ENCODE measurements at places on chromosomes 1 and 21.

- H3K27me3 ChIP-seq: no peaks in the 10 kb centered on the region
- no peak for DNase-seq
- no peaks in the 10 kb centered on the region for H3K36me3 ChIP-seq
Observed at GRCh38 chr1:192866241-192866868, 57.5 kb downstream of the RGS2 start.

DNA sequence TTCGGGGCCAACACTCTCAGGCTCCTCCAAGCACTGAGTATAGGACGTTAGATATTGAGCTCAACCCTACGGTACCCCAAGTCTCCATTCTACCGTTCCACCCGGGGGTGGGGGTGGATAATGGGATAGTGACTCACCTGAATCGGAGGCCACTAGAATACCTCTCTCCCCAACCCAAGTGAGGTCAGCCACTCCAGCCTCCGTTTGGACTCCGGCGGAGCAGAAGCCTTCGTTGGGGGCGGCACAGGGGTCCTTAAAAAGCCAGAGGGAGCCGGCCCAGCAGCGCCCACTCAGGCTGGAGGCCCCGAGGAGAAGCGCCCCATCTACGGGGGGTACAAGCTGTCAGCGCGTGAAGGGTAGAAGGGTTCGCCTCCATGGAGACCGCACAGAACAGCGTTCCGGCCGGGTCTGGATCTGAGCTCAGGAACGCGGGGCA is 556 bp downstream of the WDR77 start:
- no peaks in the 10 kb centered on the region for H3K27me3 ChIP-seq
- peak overlapping the region; percentile 57 for H3K27ac ChIP-seq
- no peak for DNase-seq
- peak overlapping the region; percentile 79 for H3K4me3 ChIP-seq
- H3K4me1 ChIP-seq: peaks cover 47% of the 10 kb centered on the region

DNA sequence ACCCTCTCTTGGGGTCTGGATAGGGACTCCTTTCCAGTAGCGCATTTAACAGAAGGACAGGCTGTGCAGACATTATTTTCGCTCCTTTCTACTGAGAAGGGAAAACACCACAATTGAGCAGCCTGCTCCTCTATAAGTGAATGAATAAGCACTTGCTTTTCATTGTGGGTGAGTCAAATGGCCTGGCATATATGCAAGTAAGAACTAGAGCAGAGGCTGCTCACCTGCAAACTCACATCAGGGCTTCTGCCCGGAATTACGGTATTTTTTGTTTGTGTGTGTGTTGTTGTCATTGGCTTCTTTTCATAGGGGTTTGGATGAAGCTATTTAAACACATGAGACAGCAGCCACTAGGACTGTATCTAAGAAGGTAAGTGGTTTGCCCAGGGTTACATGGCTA is 200.1 kb upstream of the CAMK1G start:
- no peaks in the 10 kb centered on the region for H3K27me3 ChIP-seq
- DNase-seq: no peak
- H3K27ac ChIP-seq: no peak overlapping the region
- no peaks in the 10 kb centered on the region for H3K36me3 ChIP-seq
- H3K4me3 ChIP-seq: no peak overlapping the region
- H3K4me1 ChIP-seq: no peaks in the 10 kb centered on the region

DNA sequence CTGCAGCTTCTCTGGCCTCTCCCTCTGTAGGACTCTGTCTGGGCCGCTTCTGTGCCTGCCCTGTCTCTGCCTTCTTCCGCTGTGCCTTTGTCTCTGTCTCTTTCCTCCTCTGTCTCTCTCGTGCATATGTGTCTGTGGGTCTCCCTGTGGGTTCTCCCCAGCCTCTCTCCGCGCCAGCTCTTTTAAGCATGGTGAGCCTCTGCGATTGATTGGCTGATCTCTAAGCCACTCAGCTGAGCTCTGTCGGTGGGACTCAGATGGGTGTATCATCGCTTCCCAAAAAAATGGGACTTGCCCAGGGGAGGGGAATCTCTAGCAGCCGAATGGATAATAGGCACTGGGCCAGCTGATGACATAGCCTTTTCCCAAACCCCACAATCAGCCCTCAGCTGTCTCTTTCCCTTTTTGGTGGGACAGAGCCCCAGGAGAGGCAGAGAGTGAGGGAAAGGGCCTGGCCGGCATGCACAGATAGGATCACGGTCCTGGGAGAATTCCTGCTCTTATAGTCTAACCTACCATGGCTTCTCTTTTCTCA is at the start of gene ADAMTS4:
ADAMTS4 (minus strand) TSS at position 158 of the 535 bp plus-strand sequence. CDS start 427 bp downstream, outside the sequence.
- H3K27me3 ChIP-seq: no peaks in the 10 kb centered on the region
- DNase-seq: no peak
- peak within 1 kb of the TSS; percentile 40 for H3K4me3 ChIP-seq

GRCh38 chr1:203448521-203449061 is 27.0 kb upstream of the PRELP start:
- peak overlapping the region; percentile 67 for H3K27ac ChIP-seq
- no peak overlapping the region for H3K4me3 ChIP-seq
- H3K36me3 ChIP-seq: no peaks in the 10 kb centered on the region
- DNase-seq: no peak
- H3K4me1 ChIP-seq: no peaks in the 10 kb centered on the region
- no peaks in the 10 kb centered on the region for H3K27me3 ChIP-seq

Data from thoracic aorta (tissue), 2 donors.